ENCODE measurements at places on chromosomes 11 and 22.
A peak's percentile ranks its signal among the peaks of the same experiment; 100 is the strongest.

- DNase-seq: no peak
These were observed 28.1 kb downstream of the CYB5R2 start for GRCh38 chr11:7645206-7645605.

- DNase-seq: no peak
These were observed 572 bp downstream of the ZNF70 start for GRCh38 chr22:23750367-23750713.

GRCh38 chr22:48944751-48945620, 882.7 kb downstream of the BRD1 start:
- no peak for DNase-seq

DNA sequence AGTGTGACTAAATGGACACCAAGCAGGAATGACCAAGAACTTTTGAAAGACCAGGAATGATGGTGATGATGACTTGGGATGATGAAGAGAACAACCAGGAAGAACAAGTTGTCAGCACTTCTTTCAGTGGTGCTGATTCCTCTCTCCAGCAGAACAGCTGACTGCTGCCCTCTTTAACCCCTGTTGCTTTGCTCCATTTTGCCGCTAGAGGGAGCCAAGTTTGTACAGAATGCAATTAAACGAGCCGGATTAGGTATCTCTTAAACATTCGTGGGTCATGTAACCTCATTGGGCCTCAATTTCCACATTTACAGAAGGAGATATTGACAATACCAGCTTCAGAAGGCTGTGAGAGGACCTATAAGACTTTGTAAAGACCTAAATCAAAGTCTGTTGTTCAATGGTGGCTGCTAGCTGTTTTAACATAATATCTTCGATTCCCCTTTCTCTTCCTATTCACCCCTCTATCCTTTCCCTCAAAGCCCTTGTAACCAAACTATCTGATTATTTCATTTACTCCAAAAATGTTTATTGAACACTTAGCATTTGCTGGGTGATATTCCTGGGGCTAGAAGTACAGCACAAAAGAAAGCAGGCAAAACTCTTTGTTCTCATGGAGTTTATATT, 1.9 kb downstream of the OR4S1 start:
- DNase-seq: peak; percentile 64

DNA sequence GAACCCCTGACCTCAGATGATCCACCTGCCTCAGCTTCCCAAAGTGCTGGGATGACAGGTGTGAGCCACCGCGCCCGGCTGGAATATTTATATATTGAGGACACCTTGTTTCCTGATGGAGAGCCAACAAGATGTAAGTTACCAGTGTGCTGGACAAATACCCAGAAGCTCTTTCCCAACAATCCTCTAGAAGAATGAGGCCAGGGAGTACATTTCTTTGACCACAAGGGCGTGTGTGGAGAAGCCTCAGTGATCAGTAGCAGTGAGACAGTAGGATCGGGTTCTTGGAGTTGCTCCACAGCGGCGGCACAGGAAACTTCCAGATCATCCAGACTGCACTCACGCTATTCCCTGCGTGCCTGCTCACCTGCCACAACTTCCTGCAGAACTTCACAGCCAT, 10.3 kb upstream of the POLA2 start:
- DNase-seq: no peak

- DNase-seq: no peak
These were observed 730 bp downstream of the LMNTD2 start for GRCh38 chr11:559712-560304.

DNA sequence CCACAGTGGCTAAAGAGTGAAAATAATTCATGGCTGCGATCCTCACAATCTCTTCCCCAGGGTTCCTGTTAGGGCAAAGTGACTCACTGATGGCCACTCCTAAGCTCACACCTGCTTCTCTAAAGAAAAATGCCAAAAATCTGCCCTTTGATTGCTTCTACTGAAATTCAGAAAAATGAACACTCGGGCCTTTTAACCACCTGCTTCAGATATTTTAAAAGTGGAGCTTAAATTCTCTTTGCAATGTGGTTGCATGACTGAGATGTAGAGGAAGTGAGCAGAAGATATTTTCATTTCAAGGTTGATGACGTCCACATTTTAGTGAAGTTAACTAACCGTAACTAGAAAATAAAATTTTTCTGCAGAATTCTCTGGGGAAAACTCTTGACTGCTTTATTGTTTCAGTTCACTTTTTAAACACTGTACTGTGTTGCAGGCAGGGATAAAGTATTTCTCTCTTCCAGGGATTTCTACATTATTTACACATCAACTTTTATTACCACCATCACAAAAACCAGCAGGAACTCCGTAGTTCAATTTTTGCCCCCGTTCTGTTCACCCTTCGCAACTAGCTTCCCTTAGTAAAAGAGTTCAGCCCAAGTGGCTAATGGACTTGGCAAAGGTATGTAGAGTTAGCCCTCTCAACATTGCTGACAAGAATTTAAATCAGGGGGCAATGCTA, 8.5 kb downstream of the RAB30 start:
- peak; percentile 46 for DNase-seq

DNA sequence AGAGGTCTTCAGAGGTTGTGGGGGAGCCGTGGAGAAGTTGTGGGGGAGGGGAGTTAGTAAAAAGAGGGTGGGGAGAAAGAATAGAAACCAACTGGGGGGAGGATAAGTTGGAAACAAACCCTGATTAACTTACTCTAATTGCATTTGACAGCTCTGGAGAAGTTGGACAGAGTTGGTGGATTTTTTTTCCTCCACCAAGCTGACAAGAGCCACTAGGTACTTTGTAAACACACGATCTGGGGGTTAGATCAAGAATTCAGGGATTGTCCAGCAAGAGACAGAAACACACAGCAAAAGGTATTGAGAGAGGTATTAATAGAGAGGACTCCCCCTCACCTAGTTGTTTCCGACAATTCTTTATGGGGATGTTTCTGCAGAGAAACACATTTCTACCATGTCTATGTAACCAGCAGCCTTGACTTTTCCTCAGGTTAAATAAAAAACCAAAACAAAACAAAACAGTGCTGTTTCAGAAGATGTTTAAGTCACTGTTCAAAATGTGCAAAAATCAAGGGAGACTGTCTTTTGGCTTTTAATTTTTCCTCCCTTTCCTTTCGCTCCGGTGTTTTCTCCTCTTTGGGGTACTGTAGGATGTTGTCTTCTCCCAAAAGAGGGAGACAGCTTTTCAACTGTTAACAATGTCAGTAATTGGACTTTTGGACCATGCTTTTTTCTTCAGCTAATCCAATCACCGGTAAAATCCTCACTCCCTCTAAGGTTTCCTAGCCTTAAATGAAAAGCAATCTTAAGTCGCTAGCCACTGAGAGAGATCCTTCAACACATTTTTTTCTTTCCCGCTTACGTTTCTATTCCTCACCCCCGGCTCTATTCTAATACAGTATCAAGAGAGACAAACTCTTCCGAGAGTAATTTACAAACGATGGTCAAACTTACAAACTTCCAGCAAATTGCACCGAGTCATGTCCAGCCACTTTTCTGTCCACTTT, 708 bp downstream of the MAML2 start:
- DNase-seq: no peak

GRCh38 chr11:100887659-100888058, 200.6 kb downstream of the ARHGAP42 start:
- DNase-seq: no peak

GRCh38 chr11:19422276-19422675, 181.5 kb upstream of the E2F8 start:
- DNase-seq: no peak

DNA sequence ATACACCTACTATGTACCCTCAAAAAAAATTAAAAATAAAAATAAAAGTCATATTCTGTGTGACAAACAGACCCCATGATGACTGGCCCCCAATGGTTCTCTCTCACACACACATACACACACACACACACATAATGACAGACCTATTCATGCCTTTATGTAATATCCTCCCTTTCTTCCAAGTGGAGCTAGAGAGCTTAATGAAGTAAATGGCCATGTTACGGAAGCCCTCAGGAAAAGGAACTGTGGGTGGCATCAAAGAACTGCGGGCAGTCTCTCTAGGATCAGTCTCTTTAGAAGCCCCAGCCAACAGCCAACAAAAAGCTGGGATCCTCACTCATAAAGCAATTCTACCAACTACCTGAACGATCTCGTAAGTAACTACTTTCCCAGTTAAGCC, 125.5 kb downstream of the SIK3 start:
- no peak for DNase-seq

GRCh38 chr11:35602979-35603378, 15.3 kb upstream of the FJX1 start:
- DNase-seq: no peak

DNA sequence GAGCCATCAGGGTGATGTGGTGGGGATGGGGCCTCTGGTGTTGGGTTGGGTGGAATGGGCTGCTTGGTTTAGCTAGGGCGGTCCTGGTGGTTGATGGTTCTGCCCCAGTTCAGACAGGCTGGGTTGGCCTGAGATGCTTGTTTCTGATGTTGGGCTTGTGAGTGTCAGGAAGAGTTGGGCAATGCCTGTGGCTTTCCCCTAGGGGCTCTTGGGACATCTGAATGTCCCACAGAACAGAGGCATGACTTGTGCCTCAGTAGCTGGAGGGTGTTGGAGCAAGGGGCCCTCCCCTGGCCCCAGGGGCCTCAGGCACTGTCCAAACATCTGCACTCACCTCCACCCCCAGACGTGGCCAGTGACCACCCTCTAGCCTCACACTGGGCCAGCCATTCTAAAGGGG, 14.0 kb upstream of the CTSD start:
- DNase-seq: no peak

DNA sequence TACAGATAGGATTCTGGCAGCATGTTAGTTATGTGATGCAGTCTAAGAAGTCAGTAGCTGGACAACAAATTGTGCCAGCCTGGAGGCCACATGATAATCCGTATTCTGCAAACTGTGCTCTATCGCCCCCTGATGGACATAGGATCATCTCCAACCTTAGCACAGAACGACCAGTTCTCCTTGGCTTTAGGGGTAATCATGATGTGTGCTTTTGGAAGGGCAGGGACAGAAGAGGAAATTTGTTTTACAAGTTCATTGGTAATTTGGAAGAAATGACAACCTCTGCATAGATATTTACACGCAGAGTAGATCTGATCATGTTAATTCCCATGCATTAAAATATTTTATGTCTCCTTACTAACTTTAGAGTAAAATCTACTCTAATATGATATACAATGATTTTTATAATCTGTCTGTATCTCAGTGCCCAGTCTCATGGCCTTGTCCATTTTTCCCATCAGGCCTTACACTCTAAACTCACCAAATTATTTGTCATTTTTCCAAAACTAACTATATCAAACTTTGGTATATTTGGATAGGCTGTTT, 12.1 kb downstream of the OR10D3 start:
- peak; percentile 76 for DNase-seq

- no peak for DNase-seq
These were observed 72.5 kb upstream of the SHISAL1 start for GRCh38 chr22:44385296-44385610.

GRCh38 chr11:48005136-48005535, 24.8 kb downstream of the PTPRJ start:
- DNase-seq: no peak

- DNase-seq: peak; percentile 16
These were observed 66.9 kb downstream of the SPON1 start for GRCh38 chr11:14029440-14029839.

GRCh38 chr11:79047321-79047720, 393.5 kb downstream of the TENM4 start:
- no peak for DNase-seq

DNA sequence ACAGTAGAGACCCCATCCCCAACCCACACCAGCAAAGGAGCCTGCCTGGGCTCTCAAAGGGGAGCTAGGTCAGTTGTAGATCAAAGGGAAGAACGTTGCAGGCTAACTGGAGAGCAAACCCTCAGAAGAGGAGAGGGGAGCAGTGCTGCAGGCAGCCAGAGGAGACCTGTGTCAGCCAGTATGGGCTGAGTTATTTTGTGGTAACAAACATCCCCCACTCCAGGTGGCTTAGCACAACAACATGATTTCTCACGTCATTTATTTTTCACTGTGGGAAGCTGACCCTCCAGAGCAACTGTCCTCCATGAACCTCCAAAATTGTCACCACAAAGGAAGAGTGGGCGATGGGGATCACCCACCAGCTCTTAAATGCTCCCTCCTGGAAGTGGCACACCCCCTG, 19.8 kb upstream of the SHANK2 start:
- DNase-seq: no peak

- DNase-seq: no peak
These were observed 23.3 kb downstream of the MYH9 start for GRCh38 chr22:36364255-36365019.

DNA sequence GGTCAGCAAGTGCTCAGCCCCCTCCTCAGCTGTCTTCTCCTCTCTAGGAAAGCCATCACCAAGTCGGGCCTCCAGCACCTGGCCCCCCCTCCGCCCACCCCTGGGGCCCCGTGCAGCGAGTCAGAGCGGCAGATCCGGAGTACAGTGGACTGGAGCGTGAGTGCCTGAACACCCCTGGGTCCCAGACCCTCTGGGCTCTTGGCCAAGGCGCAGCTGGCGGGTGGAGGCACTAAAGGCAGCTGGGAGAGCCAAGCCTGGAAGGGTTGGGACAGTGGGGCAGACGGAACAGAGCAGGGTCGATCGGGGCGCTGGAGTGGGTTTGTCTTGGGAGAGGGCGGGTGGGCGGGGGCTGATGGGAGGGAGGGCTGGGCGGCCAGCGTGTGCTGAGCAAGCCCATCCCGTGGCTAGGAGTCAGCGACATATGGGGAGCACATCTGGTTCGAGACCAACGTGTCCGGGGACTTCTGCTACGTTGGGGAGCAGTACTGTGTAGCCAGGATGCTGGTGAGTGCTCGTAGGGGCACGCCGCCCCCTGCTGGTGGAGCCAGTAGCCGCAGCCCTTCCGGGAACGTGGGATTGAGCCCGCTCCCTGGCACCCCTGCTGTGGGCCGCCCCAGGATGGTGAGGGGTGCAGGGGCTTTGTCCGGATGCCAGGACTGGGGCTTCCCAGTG, 14.1 kb upstream of the MDK start:
- DNase-seq: peak; percentile 50

DNA sequence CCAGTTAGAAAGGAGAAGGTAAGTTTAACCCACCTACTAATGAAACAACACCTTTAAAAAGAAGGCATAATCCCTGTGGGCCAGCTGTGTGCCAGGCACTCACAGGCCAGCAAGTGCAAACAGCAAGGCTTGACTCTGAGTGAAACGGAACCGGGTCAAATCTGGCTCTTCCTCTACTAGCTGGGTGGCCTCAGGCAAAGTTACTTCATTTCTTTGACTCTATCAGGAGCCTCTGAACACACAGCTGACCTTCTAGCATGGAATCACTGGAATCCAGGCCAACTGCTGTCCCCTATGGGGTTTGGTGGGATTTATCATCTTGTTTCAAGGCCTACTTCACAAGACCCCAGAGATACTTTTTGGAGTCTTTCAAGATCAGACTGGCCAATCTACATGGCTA, 3.3 kb downstream of the RAB38 start:
- peak; percentile 76 for DNase-seq

DNA sequence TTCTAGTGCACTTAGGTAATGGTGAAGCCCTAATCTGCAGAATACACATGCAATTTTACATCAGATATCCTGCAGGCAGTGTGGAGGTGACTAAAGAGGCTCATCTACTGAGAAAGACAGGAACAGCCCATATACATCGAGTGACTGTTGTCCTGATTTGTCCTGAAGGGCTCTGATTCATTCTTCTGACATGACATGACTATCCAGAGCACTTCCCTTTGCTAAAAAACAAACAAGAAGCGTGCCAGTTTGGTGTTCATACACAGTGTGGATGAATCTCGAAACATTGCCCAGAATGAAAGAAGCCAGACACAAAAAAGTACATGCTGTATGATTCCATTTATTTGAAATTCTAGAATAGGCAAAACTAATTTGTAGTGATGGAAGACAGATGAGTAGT, 48.0 kb upstream of the AMPD3 start:
- DNase-seq: peak; percentile 97

- DNase-seq: no peak
These were observed 8.4 kb upstream of the FTH1 start for GRCh38 chr11:61975638-61976419.

- peak; percentile 19 for DNase-seq
These were observed 59.1 kb downstream of the IGLL1 start for GRCh38 chr22:23520863-23521440.
